Stimulated activated CD4-positive, alpha-beta T cell treated with anti-CD3 and anti-CD28 coated beads, TNF-alpha, amount 100 ng/mL, for 4 hours (primary cell): ENCODE measurements at places on chromosomes 4 and X.

- DNase-seq: no peak
These were observed 103.6 kb upstream of the ADGRG2 start for GRCh38 chrX:19225909-19226308.

DNA sequence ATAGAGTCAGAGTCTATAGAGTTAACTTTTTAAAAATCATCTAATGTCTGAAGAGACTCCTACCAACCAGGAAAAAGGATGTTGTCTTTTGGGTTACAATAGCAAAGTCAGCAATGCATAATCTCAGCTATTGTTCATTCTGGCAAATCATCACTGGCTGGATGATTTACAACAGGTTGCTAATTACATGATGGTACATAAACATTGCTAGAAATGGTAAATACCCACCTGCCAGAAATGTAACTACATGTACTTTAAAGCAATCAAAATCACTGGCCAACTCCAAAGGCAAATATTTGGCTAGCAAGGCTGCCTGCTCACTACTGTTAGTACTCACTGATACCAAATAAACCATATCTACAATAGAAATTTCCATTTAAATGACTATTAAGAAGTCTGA is 91.1 kb downstream of the PPP3CA start:
- no peak for DNase-seq

- no peak for DNase-seq
These were observed 774.8 kb upstream of the TENM3 start for GRCh38 chr4:181468451-181468850.

DNA sequence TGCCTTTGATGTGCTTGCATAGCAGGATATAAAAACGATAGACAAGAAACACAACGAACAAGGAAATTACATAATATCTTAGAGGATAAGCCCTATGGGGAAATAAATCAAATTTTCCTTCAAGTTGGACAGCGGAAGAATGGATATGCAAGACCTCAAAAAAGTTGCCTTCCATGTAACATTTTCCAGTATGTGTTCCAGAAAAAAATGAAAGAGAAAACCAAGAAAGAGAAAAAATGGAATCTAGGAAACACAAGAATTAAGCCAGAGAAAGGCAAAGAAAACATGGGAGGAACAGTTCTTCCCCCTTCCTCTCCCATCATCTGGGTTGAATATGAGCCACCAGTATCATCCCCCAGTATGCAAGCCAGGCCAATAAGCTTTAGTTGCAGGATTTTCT is 34.6 kb upstream of the MID1 start:
- DNase-seq: no peak

GRCh38 chrX:151073767-151074166 is 90.6 kb downstream of the HMGB3 start:
- no peak for DNase-seq
